ENCODE measurements at places on chromosomes 16 and 17.

- no peak for DNase-seq
Measured at GRCh38 chr16:89944773-89945172, 3.8 kb upstream of the DEF8 start.

GRCh38 chr17:33593991-33594390 lies 300.9 kb upstream of the ASIC2 start:
- DNase-seq: no peak

GRCh38 chr16:57876210-57876609 lies 73.9 kb upstream of the KIFC3 start:
- no peak for DNase-seq

DNA sequence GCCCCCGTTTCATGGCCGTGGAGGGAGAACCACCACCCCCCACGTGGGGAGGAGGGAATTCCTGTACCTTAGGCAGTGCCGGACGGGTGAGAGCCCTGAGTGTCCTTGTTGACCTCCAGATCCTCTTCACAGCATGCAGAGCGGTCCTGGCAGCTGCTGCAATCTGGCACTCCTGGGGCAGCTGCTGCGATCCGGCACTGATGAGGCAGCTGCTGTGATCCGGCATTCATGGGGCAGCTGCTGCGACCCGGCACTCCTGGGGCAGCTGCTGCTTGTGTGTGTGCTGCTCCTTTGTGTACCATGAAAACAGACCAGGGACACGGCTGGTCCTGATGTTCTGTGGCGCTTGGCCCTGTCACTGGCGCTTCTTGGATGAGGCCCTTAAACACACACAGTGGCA lies 12.8 kb downstream of the ZNF778 start:
- DNase-seq: no peak

- no peak for DNase-seq
Measured at GRCh38 chr16:80103463-80103862, 437.3 kb upstream of the DYNLRB2 start.

GRCh38 chr16:68644296-68644695 lies 814 bp upstream of the CDH3 start:
- DNase-seq: no peak

DNA sequence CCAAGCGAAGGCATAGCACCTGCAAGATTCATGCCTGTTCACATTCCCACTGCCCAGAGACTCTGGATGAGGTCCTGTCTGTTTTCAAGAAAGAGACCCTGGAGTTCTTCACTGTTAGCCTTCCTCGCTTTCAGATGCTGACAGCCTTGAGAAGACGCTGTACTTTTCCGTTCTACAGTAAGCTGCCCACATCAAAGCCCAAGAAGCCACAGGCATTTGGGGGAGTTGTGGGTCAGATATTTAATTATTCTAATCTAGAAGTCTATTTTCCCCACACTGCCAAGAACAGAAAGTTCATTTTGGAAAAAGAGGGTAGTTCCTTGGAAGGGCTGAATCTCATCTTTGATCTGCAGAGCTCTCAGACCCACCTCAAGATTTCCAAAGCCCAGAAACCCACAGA lies 127.9 kb downstream of the AXIN2 start:
- DNase-seq: no peak
